Pons (tissue), 1 donor: ENCODE measurements at places on chromosomes 11 and 22.

GRCh38 chr11:2433106-2433925, 11.0 kb downstream of the TRPM5 start:
- no peak for DNase-seq

GRCh38 chr11:94563176-94563847, 3.9 kb upstream of the PIWIL4 start:
- DNase-seq, result no peak

GRCh38 chr22:20178075-20178914, 27.4 kb upstream of the CCDC188 start:
- DNase-seq, result no peak

GRCh38 chr11:107217444-107217843, 199.2 kb upstream of the GUCY1A2 start:
- DNase-seq, result no peak

DNA sequence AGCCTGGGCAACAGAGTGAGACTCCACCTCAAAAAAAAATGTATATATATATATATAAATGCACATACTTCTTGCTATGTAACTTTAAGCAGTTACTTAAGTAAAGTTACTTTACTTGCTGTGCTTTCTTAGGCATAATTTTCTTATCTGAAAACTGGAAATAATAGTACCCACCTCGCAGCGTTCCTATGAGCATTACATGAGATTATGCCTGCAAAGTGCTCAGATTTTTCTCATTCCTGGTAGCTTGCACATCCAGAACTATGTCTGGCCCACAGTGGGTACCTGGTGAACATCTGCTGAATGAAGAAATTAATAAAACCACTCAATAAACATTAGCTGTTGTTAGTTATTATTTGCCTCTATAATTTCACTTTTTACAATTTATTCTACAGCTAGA, 6.1 kb upstream of the ROBO3 start:
- no peak for DNase-seq

DNA sequence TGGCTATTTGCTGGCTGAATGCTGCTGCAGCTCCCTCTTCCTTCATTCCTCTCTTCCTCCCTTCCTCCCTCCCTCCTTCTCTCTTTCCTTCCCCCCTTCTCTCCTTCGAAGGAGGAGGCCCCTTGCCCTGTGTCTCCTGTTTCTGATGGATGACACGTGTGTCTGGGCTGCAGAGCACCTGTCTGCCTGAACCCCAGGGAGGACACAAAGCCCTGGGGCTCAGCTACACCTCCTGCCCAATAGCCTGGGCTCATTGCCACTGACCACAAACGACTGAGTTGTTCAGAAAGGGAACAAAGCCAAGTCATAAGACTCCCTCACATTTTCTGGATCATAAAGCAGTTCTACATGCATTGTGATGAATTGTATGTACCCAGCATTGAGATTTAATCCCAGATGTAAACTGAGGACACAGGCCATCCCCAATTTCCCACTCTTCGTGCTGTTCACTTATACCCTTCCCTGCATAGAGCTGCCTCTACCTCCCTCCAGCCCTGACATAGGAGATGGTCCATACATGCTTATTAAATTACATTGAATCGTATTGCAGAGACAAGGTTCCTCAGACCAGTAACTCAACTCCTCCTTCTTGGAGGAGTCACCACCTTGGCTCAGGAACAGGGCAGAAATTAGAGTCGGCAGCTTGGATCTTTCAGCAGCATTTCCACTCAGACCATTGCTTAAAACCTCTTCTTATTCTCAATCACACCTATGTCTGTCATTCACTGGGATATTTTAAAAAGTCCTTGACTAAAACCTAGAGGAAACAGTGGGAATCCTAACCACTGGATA, 1.2 kb downstream of the CSRP3 start:
- no peak for DNase-seq

GRCh38 chr11:61679893-61680621, at the start of gene DAGLA:
DAGLA (plus strand) TSS chr11:61680391; CDS start chr11:61720156, 39,765 bp downstream.
- peak; percentile 56 for DNase-seq

DNA sequence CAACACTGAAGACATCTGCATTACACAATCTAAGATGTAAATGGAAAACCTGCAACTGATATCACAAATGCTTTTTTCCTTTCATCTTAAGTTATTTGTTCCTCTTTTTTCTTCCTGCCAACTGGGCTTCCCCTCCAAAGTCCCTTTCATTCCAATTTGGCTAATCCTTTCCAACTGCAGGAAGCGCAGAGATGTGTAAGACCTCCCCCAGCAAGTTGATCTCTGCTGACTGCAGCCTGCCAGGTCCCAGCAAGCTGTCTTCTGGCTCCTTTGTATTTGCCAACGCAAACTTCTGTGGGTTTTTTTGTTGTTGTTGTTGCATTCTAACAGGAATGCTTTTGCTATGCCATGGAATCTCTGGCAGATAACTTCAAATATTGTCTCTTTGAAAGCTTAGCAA, 38.5 kb upstream of the LRRC4C start:
- peak; percentile 16 for DNase-seq

DNA sequence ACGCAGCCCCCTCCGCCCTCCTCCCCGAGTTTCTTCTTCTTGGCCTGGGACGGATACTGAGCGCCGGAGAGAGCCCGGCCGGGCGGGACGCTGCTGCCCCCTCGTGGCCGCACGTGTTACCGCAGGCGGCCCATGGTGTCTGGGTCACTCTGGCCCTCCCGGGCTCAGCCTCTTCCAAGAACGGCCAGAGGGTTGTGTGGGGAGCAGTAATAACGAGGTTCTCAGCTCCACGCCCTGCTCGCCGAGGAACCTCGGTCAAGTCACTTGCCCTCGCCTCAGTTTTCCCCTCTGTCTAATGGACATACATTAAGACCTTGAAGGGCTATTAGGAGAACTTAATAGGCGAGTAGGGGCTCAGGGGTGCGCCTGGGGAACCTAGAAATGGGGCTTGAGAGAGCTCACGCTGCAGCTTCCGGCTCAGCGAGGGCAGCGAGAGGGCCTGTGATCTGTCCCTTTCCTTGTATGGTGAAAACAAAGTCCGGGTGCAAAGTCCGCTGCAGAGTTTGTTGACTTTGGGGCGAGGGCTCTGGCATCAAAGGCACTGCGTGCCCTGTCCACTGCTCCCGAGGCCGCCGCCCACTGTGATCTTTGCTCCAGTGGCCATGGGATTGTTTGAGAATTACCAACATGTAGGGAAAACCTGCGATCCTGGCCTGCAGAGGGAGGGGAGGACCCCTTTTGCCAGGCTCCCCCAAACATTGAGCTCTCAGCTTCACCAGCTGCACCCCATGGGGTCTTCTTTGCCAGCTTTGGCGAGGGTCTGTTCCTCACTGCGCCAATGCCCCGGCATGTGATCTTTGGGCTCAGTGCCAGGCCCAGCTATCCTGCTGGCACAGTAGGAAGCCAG, 14.4 kb upstream of the LRP5 start:
- peak; percentile 51 for DNase-seq

- DNase-seq, result no peak
These were observed 504.6 kb downstream of the BRD1 start for GRCh38 chr22:49322861-49323622.

DNA sequence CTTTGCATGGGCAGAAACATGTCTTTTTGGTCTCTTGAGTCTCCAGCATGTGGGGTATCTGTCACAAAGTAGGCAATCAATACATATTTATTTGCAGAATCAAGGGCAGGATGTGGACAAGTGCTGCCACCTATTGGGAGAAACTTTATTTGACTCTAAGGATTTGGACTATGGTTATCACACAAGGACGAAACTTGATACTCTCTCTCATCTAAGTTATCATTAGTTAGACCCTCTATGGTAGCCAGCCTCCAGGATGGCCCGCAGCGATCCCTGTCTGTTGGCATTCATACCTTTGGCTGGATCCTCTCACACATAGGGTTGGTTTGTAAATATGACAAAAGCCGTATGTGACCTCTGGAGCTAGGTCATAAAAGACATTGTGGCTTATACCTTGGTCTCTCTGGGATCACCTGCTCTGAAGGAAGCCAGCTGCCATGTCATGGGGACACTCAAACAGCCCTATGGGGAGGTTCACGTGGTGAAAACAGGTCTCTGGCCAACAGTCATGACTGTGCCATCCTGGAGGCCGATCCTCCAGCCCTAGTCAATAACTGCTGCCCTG, 1.1 kb upstream of the FBXO7 start:
- DNase-seq, result peak; percentile 87

DNA sequence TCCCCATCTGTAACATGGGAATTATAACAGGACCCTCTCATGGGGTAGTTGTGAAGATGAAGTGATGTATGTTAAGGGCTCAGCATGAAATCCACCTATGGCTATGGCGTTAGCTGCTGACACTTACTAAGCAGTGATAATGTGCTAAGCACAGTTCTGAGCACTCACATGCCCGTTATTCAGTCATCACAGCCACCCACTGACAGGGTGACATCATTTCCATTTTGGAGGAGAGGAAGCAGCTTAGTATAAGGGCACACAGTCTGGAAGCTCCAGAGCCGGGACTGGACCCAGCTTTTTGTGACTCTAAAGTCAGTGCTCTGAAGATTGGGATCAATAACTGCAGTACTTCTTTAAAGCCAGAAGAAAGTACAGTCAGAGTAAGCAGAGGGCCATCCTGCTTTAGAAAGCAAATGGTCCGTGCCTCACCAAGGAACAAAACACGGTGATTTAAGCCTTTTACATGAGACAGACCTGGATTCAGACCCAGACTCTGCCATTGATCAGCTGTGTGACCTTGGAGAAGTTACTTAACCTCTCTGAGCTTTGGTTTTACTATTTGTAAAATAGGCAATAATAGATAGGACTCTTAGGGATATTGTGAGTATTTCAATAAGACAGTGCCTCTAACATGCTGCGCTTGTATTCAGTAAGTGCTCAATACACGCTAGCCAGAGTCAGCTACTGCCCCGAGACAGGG, 61.5 kb downstream of the SGSM1 start:
- no peak for DNase-seq

DNA sequence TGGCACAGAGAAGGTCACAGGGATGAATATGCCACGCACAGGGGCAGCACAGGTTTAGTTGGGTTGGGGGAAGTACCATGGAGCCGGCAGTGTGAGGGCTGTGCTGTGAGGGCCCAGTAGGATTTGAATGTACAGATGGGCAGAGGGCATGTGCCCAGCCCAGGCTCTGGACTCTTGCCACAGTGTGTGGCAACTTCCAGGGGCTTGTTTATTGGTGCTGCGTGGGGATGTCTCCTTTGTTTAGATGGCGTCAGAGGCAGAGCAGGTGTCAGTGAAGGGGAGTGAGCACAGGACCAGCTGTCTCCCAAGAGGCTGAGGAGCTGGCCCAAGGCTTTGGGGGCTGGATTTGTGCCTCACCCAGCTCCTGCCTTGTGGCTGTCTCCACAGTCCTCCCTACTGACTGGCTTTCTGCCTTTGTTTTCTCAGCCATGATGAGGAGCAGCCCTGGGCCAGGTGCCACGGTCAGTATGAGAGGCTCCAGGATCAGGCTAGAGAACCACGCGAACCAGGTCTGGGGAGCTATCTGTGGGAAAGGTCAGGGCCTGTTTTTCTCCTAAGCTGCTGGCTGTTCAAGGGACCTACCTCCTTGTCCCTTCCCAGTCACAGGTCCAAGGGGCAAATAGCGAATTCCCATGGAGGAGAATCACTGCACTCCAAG, 21.9 kb downstream of the SUN2 start:
- peak; percentile 98 for DNase-seq

DNA sequence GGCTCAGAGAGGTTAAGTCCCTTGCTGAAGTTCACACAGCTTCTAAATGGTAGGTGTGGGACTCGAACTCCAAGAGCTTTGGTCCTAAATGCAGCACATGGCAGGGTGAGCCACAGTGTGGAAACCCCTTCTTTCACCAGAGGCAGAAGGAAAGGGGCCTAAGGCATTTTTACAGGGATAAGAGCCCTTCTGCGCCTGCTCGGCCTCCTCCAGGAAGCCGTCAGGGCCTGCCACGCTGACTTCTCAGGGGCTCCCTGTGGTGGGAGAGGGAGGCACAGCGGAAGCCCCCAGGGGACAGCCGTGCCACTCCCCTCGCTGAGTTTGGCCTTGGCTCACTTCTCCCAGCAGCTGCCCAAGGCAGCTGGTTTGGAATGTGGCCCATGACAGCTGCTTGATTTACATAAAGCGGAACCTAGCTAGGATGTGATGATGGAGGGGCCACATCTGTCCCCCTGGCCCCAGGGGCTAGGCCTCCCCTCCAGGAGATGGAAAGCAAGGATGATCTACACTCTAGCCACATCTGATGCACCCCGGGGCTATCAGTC, 35.4 kb downstream of the CD82 start:
- DNase-seq, result no peak

DNA sequence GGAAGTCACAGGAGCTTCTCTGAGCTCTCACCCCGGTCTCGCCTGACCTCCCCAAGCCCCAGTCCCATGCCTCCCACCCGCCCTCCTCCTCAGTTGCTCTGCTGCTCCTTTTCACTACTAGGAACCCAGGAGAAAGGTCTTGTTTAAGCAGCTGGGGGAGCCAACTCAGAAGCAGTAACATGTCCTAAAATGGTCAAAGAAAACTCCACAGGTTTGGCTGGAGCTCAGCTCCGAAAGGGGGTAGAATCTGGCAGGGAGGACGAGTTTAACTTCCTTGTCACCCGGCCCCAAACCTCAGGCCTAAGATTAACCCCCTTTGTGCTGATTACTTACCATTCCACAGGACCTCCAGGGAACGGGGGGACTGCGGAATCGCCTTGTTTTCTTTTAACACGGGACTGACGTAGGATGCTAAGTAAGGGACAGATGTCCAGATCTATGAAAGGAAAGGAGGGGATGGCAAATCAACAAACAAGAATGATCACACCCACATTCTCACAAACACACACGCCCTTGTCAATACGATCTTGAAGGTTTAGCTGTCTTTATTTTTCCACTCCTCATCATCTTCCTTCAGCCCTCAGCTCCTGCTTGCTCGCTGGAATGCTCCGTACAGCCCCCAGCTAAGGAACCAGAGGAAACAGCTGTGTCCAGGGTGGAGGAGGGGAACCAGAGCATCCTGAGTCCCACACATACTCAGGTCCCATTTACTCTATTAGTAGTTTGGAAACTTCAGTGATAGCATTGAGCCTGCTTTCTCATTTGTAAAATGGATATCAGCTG, 13.5 kb downstream of the PCSK7 start:
- DNase-seq, result no peak

GRCh38 chr11:36139767-36140166, 149.5 kb downstream of the COMMD9 start:
- no peak for DNase-seq
